ENCODE measurements at places on chromosomes 11 and 22.

DNA sequence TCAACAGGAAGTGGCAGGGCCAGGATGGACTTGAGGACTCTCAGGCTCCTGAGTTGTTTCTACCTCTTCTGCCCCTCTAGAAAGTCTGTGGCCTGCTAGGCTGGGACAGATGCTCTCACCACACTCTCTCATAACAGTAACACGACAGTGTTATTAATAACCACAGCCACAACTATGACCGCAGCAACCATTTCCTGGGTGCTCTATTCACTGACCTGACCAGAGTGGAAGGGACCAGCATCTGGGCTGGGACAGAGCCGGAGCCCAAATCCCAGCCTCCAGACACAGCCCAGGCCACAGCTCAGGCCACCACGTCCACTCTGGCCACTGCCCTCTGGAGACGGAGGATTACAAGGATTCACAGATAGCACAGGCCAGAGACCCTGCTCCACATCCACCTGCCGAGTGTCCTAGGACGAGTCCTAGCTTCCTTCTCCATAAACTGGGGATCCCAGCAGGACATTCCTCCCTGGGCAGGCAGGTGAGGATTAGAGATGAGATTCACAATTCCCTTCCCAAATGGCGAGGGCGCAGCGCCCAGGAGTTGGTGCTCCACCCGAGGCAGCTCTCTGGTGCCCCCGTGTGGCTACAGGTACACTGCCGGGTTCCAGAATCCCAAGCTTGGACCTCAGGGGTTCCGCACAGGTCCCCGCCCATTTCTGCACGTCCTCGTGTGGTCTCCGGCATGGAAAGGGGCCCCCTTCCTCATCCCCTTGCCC is 7.1 kb downstream of the PNPLA5 start:
- DNase-seq: no peak
- no peak overlapping the region for H3K27ac ChIP-seq
- no peaks in the 10 kb centered on the region for H3K27me3 ChIP-seq
- H3K36me3 ChIP-seq: no peaks in the 10 kb centered on the region
- H3K4me3 ChIP-seq: no peak overlapping the region
- H3K4me1 ChIP-seq: no peaks in the 10 kb centered on the region

- no peaks in the 10 kb centered on the region for H3K4me1 ChIP-seq
- no peaks in the 10 kb centered on the region for H3K36me3 ChIP-seq
- no peak overlapping the region for H3K4me3 ChIP-seq
- no peaks in the 10 kb centered on the region for H3K27me3 ChIP-seq
- DNase-seq: no peak
Measured at GRCh38 chr11:10067629-10068300, 226.3 kb downstream of the SBF2 start.

- H3K4me1 ChIP-seq: no peaks in the 10 kb centered on the region
- H3K27me3 ChIP-seq: no peaks in the 10 kb centered on the region
- H3K27ac ChIP-seq: no peak overlapping the region
Measured at GRCh38 chr11:22785251-22785650, 44.4 kb downstream of the SVIP start.

DNA sequence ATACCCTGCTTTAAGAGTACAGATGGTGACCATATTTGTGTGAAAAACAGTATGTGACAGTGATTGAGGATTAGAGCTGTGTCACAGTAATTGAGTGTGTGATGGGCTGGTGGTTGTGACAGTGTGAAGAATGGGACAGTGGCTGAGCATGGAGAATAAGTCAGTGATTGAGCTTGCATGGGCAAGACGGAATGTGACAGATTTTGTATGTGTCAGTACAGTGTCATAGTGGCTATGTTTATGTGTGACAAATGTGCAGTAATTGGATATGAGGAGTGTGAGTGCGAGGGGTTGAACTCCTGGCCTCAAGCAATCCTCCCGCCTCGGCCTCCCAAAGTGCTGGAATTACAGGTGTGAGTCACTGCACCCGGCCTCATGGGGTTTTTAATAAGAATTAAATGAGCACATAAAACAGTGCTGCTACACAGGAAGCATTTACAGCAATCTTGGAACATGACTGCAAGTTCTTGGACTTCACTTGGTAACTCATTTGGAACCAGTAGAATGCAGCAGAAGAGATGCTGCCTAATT is 583 bp upstream of the RRAS2 start:
- no peaks in the 10 kb centered on the region for H3K36me3 ChIP-seq
- peak overlapping the region; percentile 79 for H3K27ac ChIP-seq
- peaks cover 3% of the 10 kb centered on the region for H3K4me1 ChIP-seq

DNA sequence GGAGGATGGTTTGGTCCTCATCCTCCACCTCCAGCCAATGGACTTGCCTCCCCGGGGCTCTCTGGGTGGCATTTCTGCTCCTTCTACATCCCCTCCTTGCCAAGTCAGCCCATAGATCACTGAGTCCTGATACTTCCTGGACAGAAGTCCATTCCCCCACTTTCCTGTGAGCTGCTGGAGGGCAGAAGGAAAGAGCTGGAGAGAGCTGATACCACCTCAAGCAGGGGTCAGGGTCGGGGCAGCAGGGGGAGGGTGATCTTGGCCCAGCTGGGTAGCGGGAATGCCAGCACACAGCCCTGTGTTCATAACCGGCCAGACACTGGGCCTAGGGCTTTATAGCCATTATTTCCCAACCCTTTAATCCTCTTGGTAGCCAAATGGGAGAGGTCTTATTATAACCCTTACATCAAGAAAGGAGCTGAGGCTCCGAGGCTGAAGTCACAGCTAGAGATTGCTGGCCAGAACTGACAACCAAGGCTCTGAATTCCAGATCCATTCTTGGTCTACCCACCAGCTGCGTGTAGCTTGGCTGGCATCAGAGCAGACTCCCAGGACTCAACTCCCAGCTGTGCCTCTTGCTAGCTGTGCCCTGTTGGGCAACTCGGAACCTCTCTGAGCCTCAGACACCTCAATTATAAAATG is 39.9 kb downstream of the CD6 start:
- peaks cover 10% of the 10 kb centered on the region for H3K27me3 ChIP-seq
- peaks cover 7% of the 10 kb centered on the region for H3K4me1 ChIP-seq
- no peak for DNase-seq
- H3K36me3 ChIP-seq: no peaks in the 10 kb centered on the region

DNA sequence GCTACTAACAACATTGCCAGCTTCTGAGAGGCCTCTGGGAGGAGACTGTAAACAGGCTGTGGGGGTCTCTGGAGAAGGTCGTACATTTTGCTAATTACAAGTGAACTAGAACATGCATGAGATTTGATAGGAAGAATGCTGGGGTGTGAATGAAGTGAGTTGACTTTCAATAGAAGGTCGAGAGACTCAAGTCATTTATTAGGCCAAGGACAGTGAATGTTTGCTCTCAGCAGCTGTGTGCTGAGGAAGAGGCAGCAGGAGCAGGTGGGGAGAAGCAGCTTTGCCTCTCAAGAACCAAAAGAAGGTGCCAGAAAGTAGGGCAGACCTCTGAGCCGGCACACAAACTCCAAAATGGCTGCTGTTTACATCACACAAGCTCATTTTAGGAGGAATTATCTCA is 91.7 kb downstream of the PIWIL4 start:
- no peaks in the 10 kb centered on the region for H3K36me3 ChIP-seq
- no peak overlapping the region for H3K27ac ChIP-seq
- no peaks in the 10 kb centered on the region for H3K27me3 ChIP-seq
- H3K4me1 ChIP-seq: no peaks in the 10 kb centered on the region
- DNase-seq: no peak
- H3K4me3 ChIP-seq: no peak overlapping the region

GRCh38 chr11:102577182-102577581 is 46.6 kb upstream of the MMP7 start:
- H3K27me3 ChIP-seq: no peaks in the 10 kb centered on the region
- no peaks in the 10 kb centered on the region for H3K36me3 ChIP-seq
- no peaks in the 10 kb centered on the region for H3K4me1 ChIP-seq
- no peak overlapping the region for H3K27ac ChIP-seq

DNA sequence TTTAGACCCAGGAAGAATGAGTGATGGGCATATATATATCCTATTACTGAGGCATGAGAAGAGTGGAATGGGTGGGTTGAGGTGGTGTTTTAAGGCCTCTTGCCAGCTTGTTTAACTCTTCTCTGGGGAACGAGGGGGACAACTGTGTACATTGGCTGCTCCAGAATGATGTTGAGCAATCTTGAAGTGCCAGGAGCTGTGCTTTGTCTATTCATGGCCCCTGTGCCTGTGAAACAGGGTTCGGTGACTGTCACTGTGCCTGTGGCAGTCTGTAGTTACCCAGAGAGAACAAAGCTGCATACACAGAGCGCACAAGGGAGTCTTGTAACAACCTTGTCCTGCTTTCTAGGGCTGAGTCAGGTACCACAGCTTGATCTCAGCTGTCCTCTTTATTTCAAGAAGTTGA is 11.7 kb downstream of the LIMK2 start:
- no peak overlapping the region for H3K27ac ChIP-seq
- DNase-seq: no peak
- H3K36me3 ChIP-seq: no peaks in the 10 kb centered on the region
- H3K4me3 ChIP-seq: no peak overlapping the region
- H3K4me1 ChIP-seq: peaks cover 7% of the 10 kb centered on the region

GRCh38 chr11:95066716-95067038 is at the start of gene SRSF8:
Gene SRSF8, plus strand, starts transcription at chr11:95066919. Its CDS starts 308 bp downstream, at chr11:95067227.
- no peaks in the 10 kb centered on the region for H3K36me3 ChIP-seq
- H3K27me3 ChIP-seq: no peaks in the 10 kb centered on the region
- peak within 1 kb of the TSS; percentile 99 for H3K27ac ChIP-seq
- no peak for DNase-seq
- H3K4me1 ChIP-seq: peaks cover 14% of the 10 kb centered on the region
- H3K4me3 ChIP-seq: peak within 1 kb of the TSS; percentile 88

DNA sequence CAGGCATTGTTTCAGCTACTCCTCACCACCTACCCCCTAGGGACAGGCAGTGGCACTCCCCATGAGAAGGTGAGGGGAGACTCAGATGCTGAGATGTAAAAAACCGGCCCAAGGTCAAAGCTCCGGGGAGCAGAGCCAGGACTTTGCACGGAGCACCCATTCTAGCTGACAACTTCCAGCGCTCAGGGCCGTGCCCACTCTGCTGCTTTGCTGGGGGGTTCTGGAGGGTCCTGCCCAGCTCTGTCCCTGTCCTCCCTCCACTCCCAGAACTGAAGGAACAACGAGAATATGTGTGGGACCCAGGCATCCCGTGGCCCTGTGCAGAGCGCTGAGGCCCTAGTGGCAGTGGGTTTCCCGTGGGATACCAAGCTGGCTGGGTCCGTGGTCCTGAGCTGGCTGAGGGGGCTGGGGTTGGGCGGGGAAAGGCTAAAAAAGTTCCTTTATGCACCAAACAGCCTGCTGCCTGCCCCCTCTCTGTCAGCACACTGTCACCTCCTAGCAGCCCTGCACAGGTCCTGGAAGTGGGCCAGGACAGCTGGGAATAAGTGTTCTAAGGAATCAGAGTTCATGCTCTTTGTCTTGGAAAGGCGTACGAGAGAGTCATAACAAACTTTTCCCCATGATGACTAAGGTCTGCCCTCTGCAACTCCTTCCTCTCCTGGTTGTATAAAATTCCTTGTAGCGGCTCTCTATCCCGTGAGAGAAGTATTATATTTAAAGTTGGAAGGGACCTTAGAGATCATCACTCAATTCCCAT is 1.9 kb downstream of the MS4A10 start:
- peak; percentile 72 for DNase-seq
- no peaks in the 10 kb centered on the region for H3K27me3 ChIP-seq
- no peak overlapping the region for H3K27ac ChIP-seq
- H3K4me1 ChIP-seq: no peaks in the 10 kb centered on the region
- H3K36me3 ChIP-seq: no peaks in the 10 kb centered on the region
- H3K4me3 ChIP-seq: no peak overlapping the region

Measured in ascending aorta (tissue), 2 donors.